NB4 (cell line): ENCODE measurements at places on chromosomes 5 and 9.

GRCh38 chr5:177524941-177525655, 8.3 kb upstream of the DDX41 start:
- no peak for DNase-seq

- peak; percentile 28 for DNase-seq
Measured at GRCh38 chr5:88377705-88378656, 109.3 kb upstream of the TMEM161B start.

GRCh38 chr5:69451941-69452647, 37.2 kb downstream of the MARVELD2 start:
- no peak for DNase-seq

DNA sequence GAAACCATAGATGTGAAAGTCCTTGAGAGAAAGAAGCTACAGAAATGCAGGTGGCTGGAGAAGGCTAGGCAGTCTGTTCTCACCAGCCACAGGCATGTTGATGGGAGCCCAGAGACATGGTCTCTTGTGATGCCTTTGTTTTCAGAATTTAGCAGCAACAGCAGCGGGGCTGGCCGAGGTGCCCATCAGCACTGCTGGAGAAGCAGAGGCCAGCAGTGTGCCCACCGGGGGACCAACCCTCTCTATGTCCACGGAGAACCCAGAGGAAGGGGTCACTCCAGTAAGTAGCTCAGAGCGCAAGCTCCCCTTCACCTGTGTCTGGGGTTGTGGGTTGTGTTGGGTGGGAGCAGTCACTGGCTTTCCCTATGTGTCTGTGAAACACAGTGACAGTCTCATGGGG, 59.6 kb downstream of the COL15A1 start:
- no peak for DNase-seq

GRCh38 chr5:58455066-58455465, 4.8 kb downstream of the PLK2 start:
- no peak for DNase-seq

DNA sequence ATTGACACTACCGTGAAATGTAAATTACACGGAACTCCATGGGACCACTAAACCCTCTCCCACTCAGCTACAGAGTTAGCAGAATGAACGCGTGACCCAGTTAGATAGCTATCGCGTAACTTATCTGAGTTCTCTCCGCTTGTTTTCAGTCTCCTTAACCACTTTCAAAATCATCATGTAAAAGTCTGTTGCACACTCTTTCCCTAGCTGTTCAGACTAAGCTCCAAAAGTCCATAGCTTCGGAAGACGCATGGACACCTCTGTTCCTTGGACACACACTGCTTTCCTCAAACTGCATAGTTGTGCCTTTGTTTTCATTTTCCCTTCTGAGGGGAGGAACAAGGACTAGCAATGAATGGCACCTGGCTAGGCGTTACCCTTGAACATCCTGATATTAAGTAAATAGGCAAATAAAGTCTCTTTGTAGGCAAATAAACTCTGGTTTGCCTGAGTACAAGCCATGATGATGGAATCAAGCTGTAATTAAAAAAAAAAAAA, 83.3 kb downstream of the DAPK1 start:
- no peak for DNase-seq

GRCh38 chr9:115306865-115307264, 188.9 kb upstream of the TNC start:
- DNase-seq: no peak

DNA sequence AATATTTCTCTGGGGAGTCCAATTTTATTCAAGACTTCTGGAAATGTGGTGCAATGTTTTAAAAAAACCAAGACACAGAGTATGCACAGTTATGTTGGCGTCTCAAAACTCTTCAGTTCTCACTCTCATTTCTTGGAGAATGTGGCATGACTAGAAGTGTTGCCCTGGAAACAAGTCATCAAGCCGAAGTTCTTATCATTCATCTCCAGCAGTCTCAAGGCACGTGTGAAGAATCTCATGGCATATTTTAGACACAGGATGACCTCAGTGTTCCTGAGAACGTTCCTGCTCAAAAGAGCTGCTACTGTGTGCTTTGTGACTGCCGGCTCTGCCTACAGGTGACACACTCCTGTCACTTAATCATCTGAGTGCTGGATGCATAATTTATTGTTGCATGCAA, 147.4 kb upstream of the IRX4 start:
- DNase-seq: no peak

- DNase-seq: peak; percentile 66
Measured at GRCh38 chr5:431001-431710, 11.8 kb upstream of the EXOC3 start.

DNA sequence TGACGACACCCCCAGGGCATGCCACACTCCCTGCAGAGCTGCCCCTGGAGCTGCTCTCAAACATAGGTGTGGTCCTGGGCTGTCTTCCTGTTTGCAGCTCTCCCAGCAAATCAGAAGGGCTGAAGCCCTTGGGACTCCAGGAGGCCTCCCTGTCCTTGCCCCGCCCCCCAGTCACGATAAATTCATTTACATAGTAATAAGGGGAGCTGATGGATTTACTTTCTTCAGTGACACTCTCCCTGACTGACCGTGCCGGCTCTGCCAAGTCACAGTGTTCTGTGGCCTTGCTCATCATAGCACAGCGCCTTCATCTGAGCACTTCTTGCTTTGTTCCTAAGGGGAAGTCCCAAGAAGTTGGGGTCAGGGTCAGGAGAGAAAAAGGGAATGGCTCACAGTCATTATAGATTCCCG, 121.4 kb downstream of the ENC1 start:
- DNase-seq: no peak

DNA sequence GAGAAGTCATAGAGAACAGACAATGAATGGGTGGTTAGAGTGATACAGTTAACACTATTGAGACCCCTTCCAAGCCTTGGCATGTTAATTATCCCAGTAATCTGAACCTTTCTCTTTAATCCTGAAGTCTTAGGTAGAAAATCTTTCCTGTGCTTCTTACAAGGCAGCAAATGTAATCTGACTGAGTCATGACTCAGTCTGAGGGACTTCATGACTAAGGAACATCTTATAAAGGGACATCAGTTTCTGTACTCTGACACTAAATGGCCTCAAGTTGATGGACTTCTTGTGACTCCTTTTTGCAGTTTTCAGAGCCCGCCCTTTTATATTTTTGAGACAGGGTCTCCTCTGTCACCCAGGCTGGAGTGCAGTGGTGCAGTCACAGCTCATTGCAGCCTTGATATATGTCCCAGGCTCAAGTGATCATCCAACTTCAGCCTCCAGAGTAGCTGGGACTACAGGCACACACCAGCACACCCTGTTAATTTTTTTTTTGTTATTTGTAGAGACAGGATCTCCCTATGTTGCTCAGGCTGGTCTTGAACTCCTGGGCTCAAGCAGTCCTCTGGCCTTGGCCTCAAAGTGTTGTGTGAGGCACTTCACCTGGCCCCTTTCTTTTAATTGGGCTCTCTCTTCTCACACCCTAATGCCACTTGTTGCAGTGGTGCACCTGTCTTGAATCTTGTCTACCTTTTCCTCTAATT, 9.5 kb downstream of the EXOSC3 start:
- no peak for DNase-seq

GRCh38 chr9:18188971-18189370, 285.0 kb upstream of the ADAMTSL1 start:
- no peak for DNase-seq

- DNase-seq: no peak
Measured at GRCh38 chr5:97119007-97119390, 23.4 kb downstream of the LIX1 start.

GRCh38 chr9:124038239-124038638, 26.7 kb downstream of the LHX2 start:
- DNase-seq: no peak

DNA sequence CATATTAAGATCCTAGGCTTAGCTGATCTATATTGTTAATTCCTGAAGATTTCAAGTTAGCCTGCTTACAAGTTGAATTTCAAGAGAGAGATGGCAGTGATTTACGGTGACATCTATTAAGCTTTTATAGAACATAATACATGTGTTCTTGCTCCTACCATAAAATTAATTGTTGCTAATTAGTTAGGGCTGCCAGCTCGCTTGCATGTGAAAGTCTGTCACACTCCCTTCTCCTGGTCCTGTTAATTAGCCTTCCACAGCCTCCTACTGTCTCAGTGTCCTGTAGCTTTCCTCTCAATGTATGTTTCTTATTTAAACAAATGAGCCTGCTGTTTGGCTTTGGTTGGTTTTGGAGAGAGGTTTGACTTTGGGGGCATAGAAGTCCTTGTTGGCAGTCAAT, 247.2 kb downstream of the NTRK2 start:
- DNase-seq: no peak

GRCh38 chr5:145943674-145944121, 7.3 kb downstream of the SH3RF2 start:
- peak; percentile 57 for DNase-seq

- no peak for DNase-seq
Measured at GRCh38 chr9:115209601-115210306, 91.8 kb upstream of the TNC start.

- no peak for DNase-seq
Measured at GRCh38 chr9:137434498-137435380, 6.4 kb downstream of the ENTPD8 start.

DNA sequence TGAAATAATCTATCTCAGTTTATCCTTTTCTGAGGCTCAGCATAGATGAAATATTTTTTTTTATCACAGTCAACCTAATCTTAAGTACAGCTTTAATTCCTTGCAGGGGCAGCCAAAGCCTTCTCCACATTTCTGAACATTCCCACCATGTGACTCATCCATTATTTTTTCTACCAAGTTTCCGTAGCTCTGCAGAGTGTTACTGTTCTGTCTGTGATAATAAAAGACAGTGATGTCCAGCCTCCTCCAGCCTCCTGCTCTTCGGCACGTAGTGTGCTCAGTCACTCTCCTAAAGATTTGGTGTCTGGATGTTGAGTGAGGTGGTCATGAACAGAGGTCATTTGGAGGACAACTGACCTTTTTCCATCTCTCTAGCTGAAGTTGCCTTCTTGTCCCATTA, 338.1 kb upstream of the ADAMTS16 start:
- no peak for DNase-seq

- DNase-seq: no peak
Measured at GRCh38 chr9:13380903-13381302, 101.4 kb upstream of the MPDZ start.

DNA sequence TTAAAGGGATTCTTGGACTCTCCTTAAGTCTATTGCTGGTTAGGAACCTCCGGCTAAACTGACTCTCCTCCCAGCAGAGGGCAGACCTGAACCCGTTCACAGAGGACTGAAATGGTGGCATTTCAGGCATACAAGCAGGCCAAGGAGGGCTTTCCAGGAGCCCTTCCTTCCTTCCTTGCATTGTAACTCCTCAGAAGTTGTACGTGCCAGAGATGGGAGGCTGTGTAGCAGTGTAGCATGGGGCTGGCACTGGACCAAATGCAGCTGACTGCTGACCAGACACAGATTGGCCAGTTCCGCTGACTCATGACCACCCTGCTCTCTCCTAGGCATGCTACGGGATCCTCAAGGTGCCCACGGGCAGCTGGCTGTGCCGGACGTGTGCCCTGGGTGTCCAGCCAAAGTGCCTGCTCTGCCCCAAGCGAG, 36.4 kb downstream of the JADE2 start:
- DNase-seq: peak; percentile 34

GRCh38 chr9:117718085-117718484, 13.9 kb downstream of the TLR4 start:
- peak; percentile 94 for DNase-seq

DNA sequence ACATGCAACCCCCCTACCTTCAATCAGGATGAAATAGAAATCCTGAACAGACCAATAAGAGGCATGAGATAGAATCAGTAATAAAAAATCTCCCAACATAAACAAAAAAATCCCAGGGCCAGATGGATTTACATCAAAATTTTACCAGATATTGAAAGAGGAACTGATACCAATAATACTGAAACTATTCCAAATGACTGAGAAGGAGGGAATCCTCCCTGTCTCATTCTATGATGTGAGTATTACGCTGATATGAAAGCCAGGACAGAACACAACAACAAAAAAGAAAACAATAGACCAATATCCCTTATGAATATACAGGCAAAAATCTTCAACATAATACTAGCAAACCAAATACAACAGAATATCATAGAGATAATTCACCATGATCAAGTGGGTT, 109.0 kb upstream of the SMC2 start:
- no peak for DNase-seq

- no peak for DNase-seq
Measured at GRCh38 chr9:132156262-132156661, 5.6 kb upstream of the NTNG2 start.

DNA sequence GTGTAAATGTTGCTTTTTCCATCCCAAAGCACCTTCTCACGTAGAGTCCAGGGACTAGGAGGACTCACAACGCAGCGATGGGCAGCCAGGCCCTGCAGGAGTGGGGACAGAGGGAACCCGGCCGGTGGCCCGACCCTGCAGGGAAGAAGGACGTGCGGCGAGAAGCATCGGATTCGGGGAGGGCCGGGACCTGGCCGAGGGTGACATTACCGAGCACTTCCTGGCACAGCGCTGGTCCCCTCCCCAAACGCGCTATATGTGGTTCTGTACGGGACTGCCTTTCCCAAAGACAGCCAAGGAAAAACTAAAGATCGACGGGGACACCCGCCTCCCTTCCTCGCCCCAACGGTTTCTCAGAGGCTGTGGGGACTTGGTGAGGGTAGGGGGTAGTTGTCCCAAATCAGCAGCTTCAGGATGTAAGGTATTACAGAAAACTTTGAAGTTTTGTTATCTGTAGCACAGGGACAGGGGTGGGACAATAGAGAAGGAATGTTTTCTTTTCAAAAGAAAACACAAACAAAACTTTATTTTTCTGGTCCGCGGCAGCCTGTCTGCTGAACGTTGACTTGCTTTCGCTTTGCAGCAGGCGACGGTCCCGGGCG, 887 bp upstream of the MAP3K1 start:
- peak; percentile 71 for DNase-seq

- DNase-seq: no peak
Measured at GRCh38 chr9:87818308-87818707, 64.4 kb upstream of the SPATA31E1 start.

- DNase-seq: no peak
Measured at GRCh38 chr5:123535648-123536047, 23.7 kb downstream of the CSNK1G3 start.

GRCh38 chr9:83976372-83976771, 3.6 kb downstream of the HNRNPK start:
- DNase-seq: no peak

- no peak for DNase-seq
Measured at GRCh38 chr5:44665101-44665701, 143.5 kb upstream of the MRPS30 start.

DNA sequence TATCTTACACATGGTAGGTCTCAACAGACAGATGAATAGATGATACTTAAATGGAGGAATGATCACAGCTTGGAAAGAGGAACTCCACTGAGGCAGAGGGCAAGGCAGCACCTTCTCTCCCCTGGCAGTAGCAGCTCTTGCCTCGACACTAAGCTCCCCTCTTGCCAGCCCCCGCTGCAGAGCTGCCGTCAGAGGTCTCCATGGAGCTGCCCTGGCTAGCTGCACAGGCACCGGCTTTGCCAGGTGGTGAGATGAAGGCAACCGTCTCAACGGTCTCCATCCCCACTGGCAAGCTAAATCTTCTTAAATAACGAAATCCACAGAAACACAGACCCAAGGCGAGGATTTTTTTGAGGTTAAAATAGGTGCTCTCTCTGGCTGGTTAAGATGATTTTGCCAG, 81.2 kb downstream of the CRB2 start:
- DNase-seq: no peak

DNA sequence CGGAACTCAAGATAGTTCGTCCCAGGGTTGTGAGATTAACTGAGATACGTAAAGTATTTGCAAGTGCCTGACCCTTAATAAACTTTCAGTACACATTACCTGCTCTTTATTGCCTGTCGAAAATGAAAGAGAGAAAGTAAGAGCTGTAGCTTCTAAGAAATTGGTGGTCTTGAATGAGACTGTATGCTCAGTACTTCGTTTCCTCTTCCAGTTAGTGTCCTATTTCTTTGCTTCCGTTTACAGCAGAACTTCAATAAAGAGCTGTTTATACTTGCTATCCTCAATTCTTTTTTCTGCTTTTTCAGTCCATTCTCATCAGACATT, 534 bp downstream of the SRFBP1 start:
- DNase-seq: no peak
